ENCODE measurements at places on chromosomes 1 and 21. TPM values are rescaled to one million over a fixed set of nuclear protein-coding genes. Genes with fewer than 3 reads are reported as not detected.

DNA sequence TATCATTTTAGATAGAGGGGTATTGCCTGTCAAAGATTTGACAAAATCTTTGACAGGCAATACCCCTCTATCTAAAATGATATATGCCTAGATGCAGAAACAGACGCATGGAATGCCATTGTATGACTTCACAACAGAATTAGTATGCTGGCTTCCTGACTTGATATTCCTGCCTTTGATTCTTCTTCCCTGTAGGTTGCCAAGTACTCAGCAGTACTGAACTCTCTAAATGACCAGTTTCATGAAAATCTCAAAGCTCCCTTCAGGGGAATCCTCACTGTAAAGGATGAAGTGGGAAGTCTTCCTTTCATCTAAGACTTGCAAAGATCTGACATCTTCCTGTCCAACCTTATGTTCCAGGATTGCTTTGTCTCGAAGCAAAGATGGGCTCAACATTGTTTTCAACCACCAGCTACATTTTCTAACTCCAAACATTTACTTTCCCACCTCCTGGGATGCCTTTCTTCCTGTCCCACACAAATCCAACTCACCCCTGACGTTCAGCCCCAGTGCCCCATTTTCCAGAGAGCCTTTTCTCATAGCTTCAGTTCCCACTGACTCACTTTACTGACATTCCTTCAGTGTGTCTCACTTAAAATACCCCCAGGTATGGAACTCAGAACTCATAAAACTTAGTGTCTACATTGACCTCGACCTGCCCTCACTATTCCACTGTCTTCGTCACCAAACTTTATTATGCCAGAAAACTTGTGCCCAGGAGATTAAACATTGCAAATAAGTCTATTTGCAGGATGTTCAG, 67.3 kb upstream of the KCNJ6 start:
- peak; percentile 1 for DNase-seq

GRCh38 chr1:234533034-234533891, 54.3 kb upstream of the TARBP1 start:
- DNase-seq = peak; percentile 87

DNA sequence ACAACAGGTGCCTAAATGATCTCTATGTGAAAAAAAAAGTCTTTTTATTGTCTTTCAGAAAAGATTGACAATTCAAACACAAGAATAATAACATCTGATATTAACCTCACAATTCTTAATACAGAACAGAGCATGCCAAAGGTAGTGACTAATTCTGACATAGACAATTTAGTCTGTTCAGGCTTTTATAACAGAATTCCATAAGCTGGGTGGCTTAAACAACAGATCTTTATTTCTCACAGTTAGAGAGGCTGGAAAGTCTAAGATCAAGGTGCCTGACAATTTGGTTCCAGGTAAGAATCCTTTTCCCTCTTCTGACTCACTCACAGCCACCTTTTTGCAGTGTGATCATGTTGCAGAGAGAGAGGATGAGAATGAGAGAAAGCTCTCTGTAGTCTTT, 27.0 kb downstream of the DPYD start:
- DNase-seq = peak; percentile 26

DNA sequence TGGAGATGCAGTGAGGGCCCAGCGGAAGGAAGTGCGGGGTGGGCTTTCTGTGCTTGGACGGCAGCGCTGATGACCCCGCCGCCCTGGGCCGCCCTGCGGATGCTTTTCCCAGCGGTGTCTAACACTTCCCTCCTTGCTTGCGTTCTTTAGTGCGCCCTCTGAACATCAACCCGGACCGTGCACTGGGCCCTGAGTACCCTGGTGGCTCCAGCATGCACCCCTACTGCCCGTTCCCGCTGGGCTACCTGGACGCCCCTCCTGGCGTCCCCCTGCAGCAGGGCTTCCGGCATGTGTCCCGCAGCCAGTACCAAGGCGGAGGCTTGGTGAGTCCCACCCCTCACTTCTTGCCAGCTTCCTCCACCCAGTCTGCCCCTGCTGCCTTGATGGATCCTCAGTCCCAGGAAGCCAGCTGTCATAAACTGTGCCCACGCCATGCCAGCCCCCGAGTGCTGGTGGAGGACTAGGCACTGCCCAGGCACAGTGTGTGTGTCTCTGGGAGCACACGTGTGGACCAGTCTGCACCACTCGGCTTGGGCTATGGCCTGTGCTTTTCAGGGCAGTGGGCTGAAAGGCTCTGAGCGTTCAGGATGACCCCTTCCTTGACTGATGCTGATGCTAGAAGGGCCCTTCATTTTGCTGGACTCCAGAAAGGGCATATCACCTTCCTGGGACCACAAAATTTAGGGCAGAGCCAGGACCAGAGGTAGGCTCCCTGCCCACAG, 2.3 kb downstream of the DMRTB1 start:
- DNase-seq = no peak

DNA sequence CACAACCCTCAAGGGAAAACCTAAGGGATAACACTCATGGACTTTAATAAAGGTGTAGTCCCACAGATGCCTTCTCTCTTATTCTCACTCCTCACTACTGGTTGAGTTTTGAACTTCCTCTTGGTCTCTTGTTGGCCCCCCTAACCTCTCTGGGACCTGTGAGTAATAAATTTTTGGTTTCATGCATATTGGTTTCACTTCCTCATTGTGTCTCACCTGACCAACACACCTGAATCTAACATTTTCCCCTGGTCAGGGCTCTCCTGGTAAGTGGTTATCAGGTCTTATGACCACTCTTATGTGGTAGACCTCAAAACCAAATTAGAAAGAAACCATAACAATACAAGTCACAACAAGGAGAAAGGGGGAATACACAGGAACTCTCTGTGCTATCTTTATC, 60.5 kb upstream of the PRMT6 start:
- DNase-seq = no peak

GRCh38 chr21:24634749-24635148, 972.5 kb downstream of the MRPL39 start:
- DNase-seq = no peak

GRCh38 chr1:16162163-16162822, 6.4 kb upstream of the EPHA2 start:
- no peak for DNase-seq

DNA sequence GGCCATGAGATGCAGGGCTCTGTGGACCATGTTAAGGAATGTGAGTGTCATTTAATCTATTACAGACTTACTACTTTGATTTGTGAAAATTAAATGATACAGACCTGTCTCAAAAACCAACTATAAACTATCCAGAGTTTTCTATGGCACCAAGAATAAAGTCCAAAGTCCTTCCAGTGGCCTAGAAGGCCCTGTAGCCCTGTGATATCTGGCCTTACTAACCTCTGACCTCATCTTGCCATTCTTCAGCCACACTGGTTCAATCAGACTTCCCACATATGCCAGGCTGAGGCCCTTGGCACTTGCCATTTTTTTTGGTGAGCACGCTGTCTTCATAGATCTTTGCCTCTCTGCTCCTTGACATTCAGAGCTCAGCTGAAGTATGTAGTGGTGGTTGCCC, 7.7 kb downstream of the NTPCR start:
- DNase-seq = no peak

- DNase-seq = no peak
Observed at GRCh38 chr21:36212513-36212780, 55.8 kb downstream of the DOP1B start.

DNA sequence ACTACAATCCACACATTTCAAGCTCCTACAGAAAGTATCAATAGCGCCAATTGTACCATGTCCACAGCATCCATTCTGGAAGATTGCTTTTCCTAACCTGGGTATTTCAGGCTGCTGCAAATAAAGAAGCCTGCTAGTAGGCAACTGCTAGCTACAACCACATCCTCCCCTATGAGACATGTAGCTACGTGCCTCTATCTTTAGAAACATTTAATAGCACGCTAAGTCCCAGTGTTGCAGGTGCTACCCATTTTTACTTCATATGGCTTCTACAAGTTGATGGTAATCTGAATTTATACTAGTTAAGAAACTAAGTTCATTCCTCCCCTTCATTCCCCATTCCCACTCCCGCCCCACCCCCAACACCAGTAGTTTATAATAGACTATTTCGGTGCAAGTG, 7.4 kb upstream of the AMPD1 start:
- no peak for DNase-seq

GRCh38 chr1:177975588-177976495, 6.0 kb upstream of the SEC16B start:
- DNase-seq = peak; percentile 90

- DNase-seq = no peak
Observed at GRCh38 chr1:91863498-91863897, 22.5 kb downstream of the TGFBR3 start.

GRCh38 chr21:35005077-35005476, 44.0 kb downstream of the RUNX1 start:
- DNase-seq = no peak

DNA sequence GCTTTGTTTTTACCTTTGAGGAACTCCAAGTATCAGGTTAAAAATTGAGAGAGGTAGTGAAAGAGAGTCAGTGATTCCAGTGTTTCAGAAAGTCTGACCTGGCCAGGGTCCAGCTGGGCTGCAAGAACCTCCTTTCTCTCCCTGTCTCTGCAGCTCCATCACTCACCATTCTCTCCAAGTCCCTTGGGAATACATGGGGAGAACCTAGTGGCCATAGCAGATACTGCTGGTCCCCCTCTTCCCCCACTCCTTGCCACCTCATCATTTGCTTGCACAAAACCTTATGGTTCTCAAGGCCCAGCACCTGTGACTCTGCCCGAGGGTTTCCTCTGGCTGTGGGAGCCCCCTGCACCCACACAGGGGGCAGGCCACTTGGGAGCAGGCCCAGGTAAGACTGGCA, 279.5 kb downstream of the KIF26B start:
- DNase-seq = no peak

DNA sequence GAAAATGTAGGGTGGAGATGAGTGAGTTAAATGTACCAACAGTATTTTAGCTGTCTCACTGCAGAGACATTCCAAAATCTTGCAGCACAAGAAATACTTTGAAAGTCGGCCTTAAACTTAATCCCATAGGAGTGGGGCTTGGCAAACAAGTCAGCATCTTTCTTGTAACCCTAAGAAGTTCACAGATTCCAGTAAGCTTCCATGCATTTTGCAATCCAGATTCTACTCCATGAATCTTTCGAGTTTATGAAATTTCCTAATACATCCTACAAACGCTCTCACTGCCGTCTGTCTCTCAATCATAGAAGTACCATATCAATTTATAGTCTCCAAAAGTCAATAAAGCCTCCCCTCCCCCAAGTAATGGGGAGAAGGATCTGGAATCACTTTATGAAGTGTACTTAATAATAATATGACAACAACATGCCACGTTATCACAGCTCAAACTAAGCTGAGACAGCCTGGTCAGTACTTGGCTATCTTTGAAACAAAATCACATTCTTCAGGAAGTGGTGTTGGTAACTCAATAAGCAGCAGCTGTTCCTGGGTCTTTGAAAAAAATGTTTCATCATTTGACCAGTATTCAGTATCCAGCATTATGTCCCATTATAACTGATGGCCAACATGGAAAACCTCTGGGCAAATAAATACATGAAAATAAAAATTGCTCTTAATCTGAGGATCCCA, 317.4 kb upstream of the RUNX1 start:
- peak; percentile 98 for DNase-seq

DNA sequence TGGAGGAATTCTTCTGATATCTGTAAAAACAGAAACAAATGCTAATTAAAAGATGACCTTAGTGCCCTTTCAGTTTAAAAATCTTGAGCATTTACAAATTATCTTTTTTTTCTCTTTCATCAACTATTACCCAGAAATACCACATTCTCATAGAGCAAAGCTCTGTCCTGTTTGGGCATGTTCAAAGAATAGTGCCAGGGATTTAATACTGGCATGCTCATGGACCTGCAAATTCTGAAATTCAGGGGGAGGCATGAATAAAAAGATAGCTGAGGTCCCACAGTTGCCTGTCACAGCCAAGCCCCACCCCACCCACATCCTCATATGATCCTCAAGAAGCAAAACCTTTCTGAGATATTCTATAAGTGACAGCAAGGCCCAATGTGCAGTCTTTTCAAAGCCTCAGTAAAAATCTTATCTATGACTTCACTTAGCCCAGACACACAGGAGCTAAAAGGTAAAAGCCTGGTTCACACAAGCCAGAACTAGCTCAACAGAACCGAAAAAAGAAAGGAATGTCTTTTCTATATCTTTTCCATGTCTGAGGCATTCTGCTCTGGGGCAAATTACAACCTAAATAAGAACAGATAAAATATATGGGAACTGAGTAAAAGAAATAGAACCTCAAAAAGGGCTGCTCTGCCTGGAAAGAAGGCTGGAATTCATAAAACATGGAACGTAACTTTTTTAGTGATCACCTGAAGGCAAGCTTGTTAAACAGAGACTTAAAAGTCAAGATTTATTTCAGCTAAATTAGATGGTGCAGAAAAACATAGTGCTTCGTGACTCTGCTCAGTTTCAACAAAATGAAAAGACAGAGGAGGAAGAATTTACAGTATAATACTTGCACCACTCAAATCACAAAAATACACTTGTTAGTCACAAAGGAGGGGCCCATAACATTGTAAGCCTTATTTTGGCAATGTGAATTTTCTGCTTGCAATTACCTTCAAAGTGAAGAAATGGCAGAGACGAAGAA, 11.0 kb downstream of the WLS start:
- DNase-seq = no peak

DNA sequence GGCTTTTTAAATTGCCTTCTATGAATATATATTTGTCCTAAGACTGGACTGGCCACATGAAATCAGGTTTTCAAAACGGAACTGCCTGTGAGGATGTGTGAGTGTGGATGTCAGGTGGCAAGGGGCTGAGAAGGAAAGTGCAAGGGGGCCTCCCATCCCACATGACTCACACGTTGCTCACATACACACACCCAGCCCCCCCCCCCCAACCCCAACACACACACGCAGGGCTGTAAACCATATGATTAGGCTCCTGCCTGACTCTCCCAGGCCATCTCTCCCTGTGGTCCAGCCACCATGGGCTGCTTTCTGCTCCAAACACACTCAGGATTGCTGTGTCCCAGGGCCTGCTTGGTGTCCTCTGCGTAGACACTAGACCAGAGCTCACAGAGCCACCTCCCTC, 22.4 kb downstream of the DEGS1 start:
- DNase-seq = peak; percentile 66

GRCh38 chr1:231855361-231855760, 228.8 kb downstream of the DISC1 start:
- DNase-seq = no peak

DNA sequence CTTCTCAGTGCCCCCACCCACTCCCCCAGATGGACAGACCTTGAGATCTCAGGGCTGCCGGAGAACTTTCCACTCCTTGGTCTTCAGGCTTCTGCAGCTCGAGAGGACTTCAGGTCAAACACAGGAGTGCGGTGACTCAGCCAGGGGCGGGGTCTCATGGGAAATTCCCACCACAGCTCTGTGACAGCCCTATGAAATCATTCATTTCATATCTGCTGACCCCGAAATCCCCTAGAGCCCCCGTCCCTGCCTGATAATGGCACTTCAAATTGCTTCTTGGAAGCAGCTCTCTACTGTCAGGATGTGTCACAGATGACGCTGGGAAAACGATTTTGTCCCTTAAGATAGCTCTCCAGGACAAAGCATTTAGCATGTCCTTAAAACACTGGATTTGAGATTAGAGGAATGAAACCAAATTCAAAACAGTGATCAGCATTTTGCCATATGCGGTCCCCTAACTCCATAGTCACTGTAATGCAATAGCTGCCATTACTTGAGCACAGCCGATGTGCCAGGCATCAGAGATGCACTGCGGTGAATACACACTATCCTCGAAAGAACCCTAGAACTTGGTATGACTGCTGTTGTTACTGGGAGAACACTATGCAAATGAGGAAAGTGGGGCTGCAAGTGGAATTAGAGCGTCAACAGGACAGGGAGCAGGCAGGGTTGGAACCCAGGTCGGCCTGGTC, at the start of gene TNFRSF9:
TNFRSF9 (minus strand) TSS at position 95 of the 692 bp plus-strand sequence. CDS start 845 bp downstream, outside the sequence.
- DNase-seq = peak; percentile 30

APCS gene
- not detected for total RNA-seq

BARHL2 gene
- not detected for total RNA-seq

DHDDS gene
- total RNA-seq = 46.7 TPM

LDLRAD1 gene
- not detected for total RNA-seq

USH2A gene
- under 0.01 TPM for total RNA-seq

Data from LHCN-M2 (cell line).